ENCODE measurements at places on chromosomes 13 and 19.

GRCh38 chr13:90485436-90485835, 862.1 kb upstream of the MIR17HG start:
- DNase-seq: no peak

- no peak for DNase-seq
These were observed 82.8 kb downstream of the INSR start for GRCh38 chr19:7211191-7211951.

DNA sequence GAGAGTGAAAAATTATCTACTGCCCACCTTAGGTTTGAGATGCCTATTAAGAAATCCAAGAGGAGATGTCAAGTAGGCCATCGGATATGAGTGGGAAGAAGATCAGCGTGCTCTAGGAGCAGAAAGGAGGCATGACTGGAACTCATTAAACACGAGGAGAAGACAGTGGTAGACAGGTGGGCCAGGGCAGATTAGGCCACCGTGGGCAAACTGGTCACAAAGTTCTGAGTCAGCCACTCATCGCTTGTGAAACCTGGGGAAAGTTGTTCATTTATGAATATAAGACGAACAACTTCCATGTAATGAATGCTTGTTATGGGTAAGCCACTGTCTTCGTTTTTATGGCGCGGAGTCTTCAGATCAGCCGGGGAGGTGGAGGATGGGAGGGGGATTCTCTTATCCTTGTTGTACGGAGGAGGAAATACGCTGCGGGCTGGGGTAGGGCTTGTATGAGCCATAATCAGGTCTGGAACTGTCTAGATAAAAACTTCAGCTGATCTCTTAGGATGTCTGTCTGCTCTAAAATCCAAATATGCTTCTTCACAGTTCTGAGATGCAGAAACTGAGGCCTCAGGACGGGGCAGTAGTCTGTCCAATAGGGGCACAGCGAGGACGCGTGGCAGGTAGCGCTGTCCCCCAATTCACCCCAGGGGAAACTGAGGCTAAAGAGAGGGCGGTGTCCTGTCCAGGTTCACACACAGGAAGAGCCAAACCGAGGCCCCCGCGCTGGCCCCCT, 1.1 kb upstream of the ZNF444 start:
- no peak for DNase-seq

GRCh38 chr13:68078874-68079273, 848.7 kb upstream of the PCDH9 start:
- no peak for DNase-seq

DNA sequence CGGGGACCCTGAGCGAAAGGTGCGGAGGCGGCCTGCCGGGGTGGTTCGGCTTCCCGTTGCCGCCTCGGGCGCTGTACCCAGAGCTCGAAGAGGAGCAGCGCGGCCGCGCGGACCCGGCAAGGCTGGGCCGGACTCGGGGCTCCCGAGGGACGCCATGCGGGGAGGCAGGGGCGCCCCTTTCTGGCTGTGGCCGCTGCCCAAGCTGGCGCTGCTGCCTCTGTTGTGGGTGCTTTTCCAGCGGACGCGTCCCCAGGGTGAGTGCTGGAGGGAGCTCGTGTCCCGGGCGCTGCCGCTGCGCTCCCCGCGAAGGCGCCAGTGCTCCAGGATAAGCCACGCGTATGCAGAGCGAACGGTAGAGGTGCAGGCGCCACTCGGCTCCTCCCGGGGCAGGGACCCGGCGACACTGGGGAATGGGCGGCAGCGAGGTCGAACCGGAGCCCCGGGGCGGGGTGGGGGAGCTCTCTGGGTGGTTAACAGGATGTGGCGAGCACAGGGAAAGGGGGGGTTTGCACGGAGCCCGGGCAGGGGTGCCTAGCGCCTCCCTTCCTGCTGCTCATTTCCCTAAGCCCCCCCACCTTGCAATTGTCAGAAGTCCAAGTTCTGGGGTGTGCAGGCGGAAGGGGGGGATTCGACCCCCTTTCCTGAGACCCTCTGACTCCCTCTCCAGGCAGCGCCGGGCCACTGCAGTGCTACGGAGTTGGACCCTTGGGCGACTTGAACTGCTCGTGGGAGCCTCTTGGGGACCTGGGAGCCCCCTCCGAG, at the start of gene IL27RA:
Gene IL27RA (plus strand): TSS at position 44 of the 762 bp plus-strand sequence. CDS start 111 bp downstream, at position 155.
- no peak for DNase-seq

- no peak for DNase-seq
These were observed 14.3 kb downstream of the IER2 start for GRCh38 chr19:13164343-13165161.

DNA sequence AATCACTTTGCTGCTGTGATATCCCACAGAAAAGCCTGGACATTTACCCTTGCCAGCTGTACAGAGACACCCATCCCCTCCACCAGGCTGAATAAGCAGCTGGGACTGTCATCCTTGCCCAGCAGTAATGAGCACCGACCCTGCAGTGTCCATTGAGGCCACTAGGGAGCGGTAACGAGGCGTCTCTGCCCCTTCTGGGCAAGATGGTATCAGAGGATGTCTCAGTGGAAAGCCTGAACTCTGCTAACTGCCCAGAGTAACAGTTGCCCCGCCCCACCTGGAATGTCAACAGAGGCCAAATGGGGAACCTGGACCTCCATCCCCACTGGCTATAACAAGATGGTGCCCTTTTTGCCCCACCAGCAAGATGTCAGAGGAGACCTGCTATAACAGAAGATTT, 22.8 kb upstream of the CEACAM20 start:
- DNase-seq: no peak

DNA sequence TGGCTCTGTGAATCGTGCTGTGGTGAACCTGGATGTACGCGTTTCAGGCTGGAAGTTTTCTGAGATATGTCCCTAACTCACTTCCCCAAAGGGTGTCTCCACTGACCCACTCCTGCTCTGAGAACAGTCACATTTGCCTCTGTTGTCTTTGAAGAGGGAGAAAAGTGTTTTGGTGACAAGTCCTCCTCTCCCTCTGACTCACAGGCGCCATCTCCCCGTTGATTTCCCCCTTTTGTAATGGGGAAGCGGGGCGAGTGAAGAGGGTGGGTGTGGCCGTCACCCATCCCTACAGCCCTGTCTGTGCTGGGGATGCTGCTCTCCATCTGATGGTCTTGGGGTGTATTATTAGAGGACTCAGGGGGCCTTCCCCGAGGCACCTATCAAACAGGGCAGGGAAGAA, 9.6 kb downstream of the APC2 start:
- no peak for DNase-seq

- no peak for DNase-seq
These were observed 157.5 kb downstream of the OXGR1 start for GRCh38 chr13:96836733-96837132.

DNA sequence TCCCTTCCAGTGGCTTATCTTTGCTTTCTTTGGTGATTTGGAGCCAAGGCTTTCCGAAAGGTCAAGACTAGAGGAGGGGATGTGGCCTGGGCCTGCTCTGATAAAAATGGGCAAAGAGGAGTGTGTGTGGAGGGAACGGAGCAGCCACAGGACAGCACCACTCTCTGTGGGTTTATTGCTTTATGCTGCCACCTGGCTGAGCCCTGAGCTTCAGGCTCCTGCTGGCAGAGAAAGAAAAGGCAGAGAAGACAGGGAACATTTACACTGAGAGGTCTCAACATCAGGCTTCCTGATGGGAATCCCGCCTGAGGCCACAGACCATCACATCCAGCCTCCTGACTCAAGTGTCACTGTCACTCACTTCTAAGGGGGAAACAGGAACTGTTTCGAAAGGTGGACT, 9.2 kb upstream of the GSX1 start:
- no peak for DNase-seq

DNA sequence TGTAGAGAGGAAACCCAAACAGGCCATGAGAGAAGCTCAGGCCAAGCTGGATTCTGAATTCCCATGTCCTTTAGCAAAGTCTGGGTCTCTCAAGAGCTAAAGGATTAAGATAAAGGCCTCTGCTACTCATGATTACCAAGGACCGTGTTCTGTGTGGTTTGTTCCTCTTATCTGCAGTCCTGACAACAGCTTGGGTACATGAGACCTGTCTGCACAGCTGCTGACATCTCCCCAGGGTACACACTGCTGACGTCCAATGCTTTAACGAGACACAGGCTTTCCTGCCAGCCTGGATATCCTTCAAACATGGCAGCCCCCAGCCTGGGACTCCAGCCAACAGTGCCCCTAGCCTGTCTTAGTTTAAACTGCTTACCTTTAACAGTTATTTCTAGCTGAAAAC, 211.0 kb downstream of the SLC7A1 start:
- no peak for DNase-seq

DNA sequence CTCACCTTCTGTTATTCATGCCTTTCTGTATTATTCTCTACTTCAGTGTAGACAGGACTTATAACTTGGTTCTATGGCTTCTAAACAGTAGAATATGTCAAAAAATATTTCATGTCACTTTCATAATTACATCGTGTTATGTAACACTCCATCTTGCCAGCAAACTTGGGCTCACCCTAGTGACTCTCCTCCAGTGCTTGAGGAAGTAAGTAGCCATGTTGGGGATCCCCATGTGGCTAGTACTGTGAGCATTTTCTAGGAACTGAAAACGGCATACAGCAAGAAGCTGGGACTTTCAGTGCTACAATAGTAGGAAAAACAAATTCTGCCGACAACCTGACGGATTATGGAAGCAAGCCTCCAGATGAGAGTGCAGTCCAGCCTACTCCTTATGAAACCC, 495.6 kb downstream of the SLITRK6 start:
- no peak for DNase-seq

GRCh38 chr19:41376998-41377365, 649 bp downstream of the TMEM91 start:
- DNase-seq: no peak

GRCh38 chr13:112095354-112095753, 28.4 kb downstream of the SOX1 start:
- no peak for DNase-seq

- no peak for DNase-seq
These were observed 72.0 kb upstream of the USP29 start for GRCh38 chr19:57047743-57048142.

- no peak for DNase-seq
These were observed 37.8 kb downstream of the VSTM2B start for GRCh38 chr19:29563486-29564101.
